ENCODE measurements at places on chromosomes 4 and X. TPM values are rescaled to one million over a fixed set of nuclear protein-coding genes. Genes with fewer than 3 reads are reported as not detected.

Gene VCX3A
- not detected for total RNA-seq

Gene DCAF4L1
- total RNA-seq: 0.21 TPM

Gene FAM9C
- not detected for total RNA-seq

Gene CPLX1
- total RNA-seq: 1.0 TPM

Gene SLC9A6
- 12.4 TPM for total RNA-seq

Gene HELQ
- 9.1 TPM for total RNA-seq

Gene CENPVL1
- total RNA-seq: not detected

Gene ZMAT1
- 0.57 TPM for total RNA-seq

Gene CT45A2
- not detected for total RNA-seq

- no peak overlapping the region for H3K4me3 ChIP-seq
- H3K4me1 ChIP-seq: no peaks in the 10 kb centered on the region
- no peak for DNase-seq
- no peaks in the 10 kb centered on the region for H3K36me3 ChIP-seq
- no peaks in the 10 kb centered on the region for H3K27me3 ChIP-seq
- no peak overlapping the region for H3K27ac ChIP-seq
Measured at GRCh38 chrX:14344172-14344940, 185.0 kb upstream of the GLRA2 start.

DNA sequence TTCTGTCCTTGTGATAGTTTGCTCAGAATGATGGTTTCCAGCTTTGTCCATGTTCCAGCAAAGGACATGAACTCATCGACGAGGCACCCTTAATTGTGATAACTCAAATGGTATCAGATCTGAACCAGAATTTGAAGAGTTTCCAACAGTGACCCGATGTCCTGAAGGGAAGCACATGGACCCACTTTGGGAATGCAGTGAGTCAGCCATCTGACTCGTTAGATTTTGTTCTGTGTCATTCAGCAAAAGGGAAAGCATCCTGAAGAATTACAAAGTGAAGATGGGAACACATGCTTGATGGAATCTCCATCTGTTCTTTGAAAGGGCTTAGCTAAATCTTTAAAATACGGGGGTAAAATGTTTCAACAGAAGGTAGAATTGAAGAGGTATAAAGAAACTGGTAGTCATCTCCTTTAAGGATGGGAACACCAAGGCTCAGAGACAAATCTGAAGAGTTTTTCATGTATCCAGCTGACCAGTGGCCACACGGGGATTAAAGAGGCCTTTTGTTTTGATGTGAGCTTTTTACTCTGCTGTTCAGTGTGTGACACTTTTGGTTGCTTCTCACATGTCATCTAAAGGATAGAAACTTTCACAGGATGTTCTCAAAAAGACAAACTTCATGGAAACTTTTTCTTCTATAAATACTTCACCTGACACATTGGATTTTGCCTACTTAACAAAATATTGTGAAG is 393.8 kb downstream of the INPP4B start:
- no peak overlapping the region for H3K4me3 ChIP-seq
- H3K27ac ChIP-seq: no peak overlapping the region
- H3K27me3 ChIP-seq: no peaks in the 10 kb centered on the region
- peaks cover 1% of the 10 kb centered on the region for H3K36me3 ChIP-seq
- no peaks in the 10 kb centered on the region for H3K4me1 ChIP-seq

- DNase-seq: no peak
- no peaks in the 10 kb centered on the region for H3K4me1 ChIP-seq
- no peak overlapping the region for H3K4me3 ChIP-seq
- H3K36me3 ChIP-seq: no peaks in the 10 kb centered on the region
- no peak overlapping the region for H3K27ac ChIP-seq
- H3K27me3 ChIP-seq: no peaks in the 10 kb centered on the region
Measured at GRCh38 chr4:147965873-147966272, 234.0 kb downstream of the ARHGAP10 start.

GRCh38 chr4:38185406-38186144 is 225.4 kb downstream of the PTTG2 start:
- H3K36me3 ChIP-seq: no peaks in the 10 kb centered on the region
- no peak overlapping the region for H3K4me3 ChIP-seq
- H3K4me1 ChIP-seq: peaks cover 1% of the 10 kb centered on the region

GRCh38 chrX:15366506-15367352 is 17.5 kb downstream of the VEGFD start:
- H3K36me3 ChIP-seq: no peaks in the 10 kb centered on the region
- no peaks in the 10 kb centered on the region for H3K4me1 ChIP-seq
- no peak overlapping the region for H3K27ac ChIP-seq
- no peak for DNase-seq

DNA sequence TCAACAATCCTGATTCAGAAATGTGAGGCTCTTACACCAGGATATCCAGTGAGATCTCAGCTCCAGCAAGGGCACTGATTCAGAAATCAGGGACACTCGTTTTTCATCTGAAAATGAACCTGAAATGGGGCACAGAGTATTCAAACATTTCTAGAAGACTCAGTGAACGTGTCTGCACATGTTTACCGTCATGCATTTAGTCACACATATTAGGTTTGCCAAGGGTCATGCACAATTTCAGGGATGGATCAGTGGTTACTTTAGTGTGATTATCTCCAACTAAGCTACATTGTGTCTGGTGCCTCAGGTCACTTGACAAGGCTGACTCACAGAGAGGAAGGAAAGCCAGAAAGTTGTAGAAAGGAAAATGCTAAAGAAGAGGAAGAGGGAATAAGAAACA is 33.6 kb upstream of the SPANXN2 start:
- H3K27ac ChIP-seq: no peak overlapping the region
- H3K27me3 ChIP-seq: no peaks in the 10 kb centered on the region
- no peaks in the 10 kb centered on the region for H3K36me3 ChIP-seq
- H3K4me1 ChIP-seq: no peaks in the 10 kb centered on the region
- DNase-seq: no peak
- no peak overlapping the region for H3K4me3 ChIP-seq

- no peak overlapping the region for H3K4me3 ChIP-seq
- H3K36me3 ChIP-seq: peaks cover 10% of the 10 kb centered on the region
- H3K27ac ChIP-seq: no peak overlapping the region
- no peaks in the 10 kb centered on the region for H3K27me3 ChIP-seq
- H3K4me1 ChIP-seq: peaks cover 54% of the 10 kb centered on the region
Measured at GRCh38 chr4:184818216-184818564, 7.6 kb downstream of the ACSL1 start.

DNA sequence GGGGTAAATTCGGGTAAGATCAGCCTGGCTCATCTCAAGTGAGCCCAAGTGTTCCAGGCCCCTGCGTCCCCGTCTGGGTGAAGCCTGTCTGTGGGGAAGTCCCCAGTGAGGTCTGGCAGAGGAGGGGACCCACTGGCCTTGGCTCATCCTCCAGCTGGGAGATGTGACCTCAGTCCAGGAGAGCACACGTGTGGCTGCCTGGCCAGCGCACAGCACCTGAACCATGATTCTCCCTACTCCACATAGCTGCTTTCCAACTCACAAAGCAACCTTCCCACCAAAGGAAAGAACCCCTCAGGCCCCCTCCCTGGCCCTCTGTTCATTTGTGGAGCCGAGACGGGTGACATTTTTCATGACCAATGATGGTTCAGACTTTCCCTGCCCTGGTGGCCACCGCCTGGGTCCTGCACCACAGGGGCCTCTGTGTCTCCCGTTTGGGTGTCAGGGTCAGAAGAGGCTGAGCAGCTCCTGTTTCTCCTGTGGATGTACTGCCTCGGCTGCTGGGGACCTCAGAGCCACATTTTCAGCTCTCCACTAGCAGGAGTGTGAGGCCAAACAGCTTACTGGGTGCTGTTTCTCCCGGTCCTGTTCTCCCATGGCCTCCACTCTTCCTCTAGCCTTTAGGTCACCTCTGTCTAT is 111.4 kb downstream of the CPZ start:
- DNase-seq: no peak
- no peaks in the 10 kb centered on the region for H3K4me1 ChIP-seq
- H3K27ac ChIP-seq: no peak overlapping the region
- no peaks in the 10 kb centered on the region for H3K27me3 ChIP-seq
- H3K4me3 ChIP-seq: no peak overlapping the region

GRCh38 chrX:32483534-32484136 is 727.7 kb downstream of the DMD start:
- H3K4me1 ChIP-seq: no peaks in the 10 kb centered on the region
- H3K4me3 ChIP-seq: no peak overlapping the region
- H3K27me3 ChIP-seq: no peaks in the 10 kb centered on the region

DNA sequence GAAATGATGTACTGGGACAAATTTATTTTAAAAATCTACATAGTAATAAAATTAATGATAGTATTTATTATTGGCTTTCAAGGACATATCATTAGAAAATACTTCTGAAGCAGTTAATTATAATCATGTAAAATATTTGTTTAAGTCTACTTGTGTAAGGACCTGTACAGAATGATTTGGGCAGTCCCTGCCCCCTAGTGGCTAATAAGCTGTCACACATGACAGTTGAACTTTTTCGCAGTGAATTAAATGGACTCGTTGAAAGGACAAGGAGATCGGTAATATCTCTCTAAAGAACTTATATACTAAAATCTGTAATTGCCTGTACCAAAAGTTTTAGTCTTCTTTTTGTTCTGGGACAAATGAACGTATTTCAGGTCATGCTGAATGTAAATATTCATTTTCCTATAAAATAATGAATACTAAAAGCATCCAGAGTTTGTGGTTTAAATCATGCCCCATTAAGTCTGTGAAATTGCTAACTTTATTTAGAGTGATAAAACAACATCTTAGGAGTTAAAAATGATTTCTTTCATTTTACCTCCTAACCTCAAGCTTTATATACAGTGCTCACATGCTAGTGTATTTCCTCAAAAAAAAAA is 13.6 kb downstream of the EXOC1 start:
- peak; percentile 69 for DNase-seq
- H3K4me1 ChIP-seq: peaks cover 19% of the 10 kb centered on the region
- H3K4me3 ChIP-seq: no peak overlapping the region
- H3K36me3 ChIP-seq: peaks cover 33% of the 10 kb centered on the region

DNA sequence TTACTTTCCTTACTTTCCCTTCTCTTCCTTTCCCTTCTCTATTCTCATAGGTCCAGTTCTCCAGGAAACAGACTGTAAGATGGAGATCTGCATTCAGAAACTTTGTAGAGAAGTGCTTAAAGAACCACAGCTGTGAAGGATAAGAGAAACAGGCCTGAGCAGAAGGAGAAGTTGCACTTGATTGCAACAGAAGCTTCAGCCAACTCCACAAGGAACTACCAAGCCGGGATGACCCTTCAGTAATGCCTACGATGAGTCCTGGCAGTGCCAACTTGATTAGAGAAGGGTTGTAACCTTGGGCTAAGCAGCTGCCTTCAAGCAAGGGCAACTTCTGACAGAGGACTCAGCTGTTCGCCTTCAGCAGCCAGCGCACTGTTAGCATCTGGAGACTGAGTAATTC is 413.3 kb upstream of the RASGEF1B start:
- H3K4me3 ChIP-seq: no peak overlapping the region
- H3K27me3 ChIP-seq: peaks cover 5% of the 10 kb centered on the region
- no peak overlapping the region for H3K27ac ChIP-seq

DNA sequence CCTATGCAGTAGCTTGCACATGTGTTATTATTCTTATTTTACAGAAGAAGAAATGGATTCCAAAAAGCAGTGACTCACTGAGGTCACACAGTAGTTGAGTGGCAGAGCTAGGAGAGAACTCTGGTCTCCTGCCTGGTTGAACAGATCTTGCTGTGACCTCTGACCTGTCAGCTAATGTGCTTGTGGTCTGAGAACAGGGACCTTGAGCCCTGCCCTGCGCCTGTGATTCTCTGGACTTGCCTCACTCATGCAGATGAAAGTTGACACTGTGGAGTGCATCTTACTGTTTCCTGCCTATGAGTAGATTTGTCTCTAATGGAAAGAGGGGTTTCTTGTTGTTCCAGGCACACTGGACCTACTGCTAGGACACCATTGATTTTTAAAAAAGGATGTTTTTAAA is 32.3 kb downstream of the ETNPPL start:
- H3K4me3 ChIP-seq: no peak overlapping the region
- no peak for DNase-seq
- H3K27me3 ChIP-seq: no peaks in the 10 kb centered on the region
- no peaks in the 10 kb centered on the region for H3K4me1 ChIP-seq

DNA sequence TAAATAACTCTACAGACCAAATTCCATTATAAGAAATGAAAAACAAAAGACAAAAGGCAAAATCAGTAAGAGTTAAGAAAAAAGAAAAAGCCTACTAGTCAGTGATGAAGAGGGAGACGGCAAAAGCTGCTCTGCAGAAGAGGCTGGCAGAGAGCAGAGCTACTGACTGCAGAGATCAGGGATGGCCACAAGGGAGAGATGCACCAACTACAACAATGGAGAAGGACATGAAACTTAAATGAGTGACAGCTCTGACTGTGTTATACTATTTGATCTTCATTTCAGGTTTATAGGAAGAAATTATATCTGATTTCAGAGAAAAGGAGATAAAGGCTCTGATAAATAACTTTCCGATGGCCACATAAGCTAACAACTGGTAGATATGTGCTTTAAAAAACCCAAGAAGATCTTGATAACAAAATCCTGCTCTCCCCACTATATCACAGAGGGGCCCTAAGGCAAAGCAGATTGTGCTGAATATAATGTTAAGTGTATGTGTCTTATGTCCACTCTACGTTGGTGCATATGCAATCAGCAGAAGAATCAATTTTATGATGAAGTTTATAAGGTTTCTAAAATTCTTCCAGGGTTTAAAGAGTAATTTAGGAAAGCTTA is 58.4 kb upstream of the COX18 start:
- no peaks in the 10 kb centered on the region for H3K27me3 ChIP-seq
- no peak overlapping the region for H3K4me3 ChIP-seq
- H3K27ac ChIP-seq: no peak overlapping the region

DNA sequence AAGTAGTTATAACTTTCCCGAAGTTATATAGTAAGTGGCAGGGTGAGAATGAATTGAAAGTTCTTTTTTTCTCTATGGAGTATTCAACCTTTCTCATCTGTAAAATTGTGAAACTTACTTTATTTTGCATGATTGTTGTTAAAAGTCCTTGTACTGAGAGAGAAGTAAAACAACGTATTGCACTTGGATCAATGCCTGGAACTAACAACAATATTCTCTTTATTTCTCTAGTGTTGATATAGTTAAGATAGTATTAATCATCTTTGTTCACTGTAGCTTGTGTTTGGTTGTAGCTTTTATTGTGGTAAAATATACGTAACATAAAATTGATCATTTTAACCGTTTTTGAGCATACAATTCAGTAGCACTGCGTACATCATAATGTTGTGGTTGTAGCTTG is 48.7 kb downstream of the STIM2 start:
- DNase-seq: no peak
- peaks cover 58% of the 10 kb centered on the region for H3K4me1 ChIP-seq
- no peaks in the 10 kb centered on the region for H3K27me3 ChIP-seq
- no peak overlapping the region for H3K4me3 ChIP-seq
- no peak overlapping the region for H3K27ac ChIP-seq
- peaks cover 11% of the 10 kb centered on the region for H3K36me3 ChIP-seq

DNA sequence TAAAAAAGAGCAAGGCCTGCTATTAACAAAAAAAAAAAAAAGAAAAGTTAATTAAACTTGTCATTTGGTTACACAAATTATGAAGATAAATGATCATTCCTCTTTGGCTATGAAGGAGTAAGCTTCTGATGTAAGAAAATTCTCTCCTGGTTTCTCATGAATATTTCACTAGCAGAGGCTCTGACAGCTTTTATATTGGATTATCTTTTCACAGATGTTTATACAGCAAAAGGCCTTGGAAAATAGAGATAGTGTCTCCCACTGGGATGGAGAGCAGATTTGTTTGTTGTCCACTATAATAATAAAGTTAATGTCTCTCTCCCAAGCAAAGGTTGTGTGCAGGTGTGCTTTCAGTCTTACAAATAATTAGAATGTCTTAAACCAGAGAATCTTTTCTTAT is 40.7 kb upstream of the PDGFC start:
- H3K4me3 ChIP-seq: no peak overlapping the region
- DNase-seq: no peak
- no peaks in the 10 kb centered on the region for H3K27me3 ChIP-seq
- no peak overlapping the region for H3K27ac ChIP-seq
- H3K36me3 ChIP-seq: no peaks in the 10 kb centered on the region

- DNase-seq: peak; percentile 78
- H3K36me3 ChIP-seq: no peaks in the 10 kb centered on the region
- H3K27me3 ChIP-seq: no peaks in the 10 kb centered on the region
- H3K4me1 ChIP-seq: peaks cover 36% of the 10 kb centered on the region
Measured at GRCh38 chrX:153984351-153985178, 12.0 kb downstream of the TMEM187 start.
